ENCODE measurements at places on chromosomes 4 and X. TPM values are rescaled to one million over a fixed set of nuclear protein-coding genes. Genes with fewer than 3 reads are reported as not detected.

MAMLD1 gene
- total RNA-seq: 6.6 TPM

GRCh38 chr4:139312552-139313332, 10.5 kb upstream of the NDUFC1 start:
- no peak for DNase-seq

GRCh38 chr4:47017494-47017893, 13.9 kb upstream of the GABRB1 start:
- DNase-seq: peak; percentile 53

DNA sequence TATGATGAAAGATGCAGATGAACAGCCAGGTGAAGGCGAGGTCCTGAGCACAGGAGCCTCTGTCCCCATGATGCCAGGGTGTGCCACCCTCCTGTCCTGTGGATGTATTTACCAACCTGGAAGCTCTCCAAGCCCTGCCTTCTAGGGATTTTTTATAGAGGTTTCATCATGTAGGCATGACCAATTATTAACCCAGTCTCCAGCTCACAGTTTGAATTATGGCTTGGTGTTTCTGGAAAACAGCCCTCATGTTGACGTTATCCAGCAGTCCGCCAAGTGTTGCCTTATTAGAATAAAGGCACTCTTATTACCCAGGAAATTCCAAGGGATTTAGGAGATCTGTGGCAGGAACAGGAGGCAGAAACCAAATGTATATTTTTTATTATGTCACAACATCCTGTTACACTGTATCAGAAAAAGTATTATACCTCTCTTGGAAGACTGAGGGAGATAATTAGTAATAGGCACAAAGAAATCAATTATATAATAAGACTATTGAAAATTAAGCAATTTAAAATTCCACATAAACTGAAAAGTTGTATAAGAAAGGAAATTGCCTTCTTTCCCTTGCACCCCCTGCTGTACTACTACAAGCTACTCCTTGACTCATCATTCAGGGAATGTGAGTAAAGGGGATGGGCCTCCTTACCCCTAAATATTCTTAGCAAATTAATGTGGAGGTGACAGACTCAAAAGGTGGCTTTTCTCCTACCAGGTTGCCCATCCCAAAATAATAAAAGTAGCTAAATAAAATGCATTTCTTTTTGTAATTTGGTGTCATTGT, 129.6 kb downstream of the ZNF330 start:
- peak; percentile 89 for DNase-seq

DNA sequence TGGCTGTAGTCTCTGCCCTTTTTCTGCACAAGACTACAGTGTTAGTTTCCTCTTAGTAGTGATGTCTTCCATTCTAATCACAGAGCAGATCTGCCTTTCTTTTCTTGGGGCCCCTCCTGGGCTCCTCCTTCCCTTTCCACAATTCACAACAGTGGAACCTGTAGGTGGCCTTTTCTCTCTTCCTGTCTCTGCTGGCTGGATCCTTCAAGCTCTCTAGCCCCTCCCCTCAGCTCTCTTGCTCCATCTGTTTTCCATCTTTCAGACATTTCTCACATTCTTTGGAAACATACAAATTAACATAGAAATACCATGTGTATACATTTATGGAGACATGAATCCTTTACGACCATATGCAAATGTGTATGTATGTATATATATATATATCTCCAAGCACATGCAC, 304 bp upstream of the SPIN2A start:
- DNase-seq: no peak

DNA sequence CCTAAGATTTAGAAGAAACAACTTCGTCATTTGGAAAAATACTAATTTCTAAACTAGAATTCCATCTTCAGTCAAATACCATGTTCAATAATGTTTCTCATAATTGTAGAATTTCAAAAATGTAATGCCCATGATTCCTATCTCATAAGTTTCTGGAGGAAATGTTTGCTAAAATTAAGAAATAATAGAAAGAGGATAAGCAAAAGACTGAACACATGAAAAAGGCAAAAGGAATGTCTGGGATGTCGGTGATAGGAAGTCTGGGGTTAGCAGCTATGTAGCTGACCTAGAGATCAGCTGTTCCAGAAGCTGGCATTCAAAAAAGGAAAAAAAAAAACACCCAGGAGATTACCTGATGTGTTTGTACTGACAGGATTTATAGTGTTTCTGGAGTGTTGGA, 18.9 kb upstream of the PCDH10 start:
- peak; percentile 85 for DNase-seq

GRCh38 chrX:150573702-150574101, 5.3 kb downstream of the MTM1 start:
- DNase-seq: no peak

DNA sequence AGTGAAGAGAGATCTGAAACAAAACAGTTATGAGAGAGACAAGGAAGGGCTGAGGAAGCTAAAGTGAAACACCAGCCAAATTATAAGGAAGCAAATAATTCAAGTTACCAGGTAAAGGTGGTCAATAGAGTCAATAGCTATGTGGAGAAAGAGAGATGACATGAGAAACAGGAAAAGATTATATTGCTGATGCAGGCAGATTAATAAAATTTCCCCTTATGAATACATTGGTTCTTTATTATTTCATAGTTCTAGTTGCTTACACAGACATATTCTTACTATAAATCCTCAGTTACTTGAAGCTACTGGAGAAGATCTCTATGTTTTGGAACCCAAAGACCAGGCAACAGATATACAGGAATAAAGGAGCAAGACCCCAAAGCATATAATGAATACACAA, 273.7 kb upstream of the CTSO start:
- DNase-seq: no peak

All from astrocyte (in vitro differentiated cells and primary cell).